ENCODE measurements at places on chromosomes 2 and 18.

DNA sequence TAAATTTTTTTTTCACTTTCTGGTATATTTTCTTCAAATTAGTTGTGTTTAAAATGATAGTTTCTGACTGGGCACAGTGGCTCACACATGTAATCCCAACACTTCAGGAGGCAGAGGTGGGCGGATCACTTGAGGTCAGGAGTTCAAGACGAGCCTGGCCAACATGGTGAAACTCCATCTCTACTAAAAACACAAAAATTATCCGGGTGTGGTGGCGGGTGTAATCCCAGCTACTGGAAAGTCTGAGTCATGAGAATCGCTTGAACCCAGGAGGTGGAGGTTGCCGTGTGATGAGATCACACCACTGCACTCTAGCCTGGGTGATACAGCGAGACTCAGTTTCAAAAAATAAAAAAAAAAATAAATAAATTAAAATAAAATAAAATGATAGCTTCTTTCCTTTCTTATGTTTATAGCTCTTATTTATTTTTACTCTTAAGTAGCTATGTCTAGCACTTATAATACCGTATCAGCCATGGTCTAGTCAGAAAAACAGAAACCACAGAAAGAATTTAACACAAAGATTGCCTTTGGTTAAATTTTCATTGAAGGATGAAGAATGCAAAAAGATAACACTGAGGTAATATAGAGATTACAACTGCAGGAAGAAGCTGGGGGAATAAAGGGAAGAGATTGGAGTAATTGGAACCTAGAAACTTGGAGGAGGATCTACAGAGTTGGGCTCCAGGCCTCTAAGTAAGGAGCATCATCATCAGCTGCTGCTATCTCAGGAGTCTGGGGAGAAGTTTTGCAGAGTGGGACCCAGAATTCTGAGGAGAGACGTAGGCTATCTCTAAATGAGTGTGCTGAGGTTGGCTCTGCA is 54.7 kb upstream of the MBOAT2 start:
- no peak for DNase-seq

DNA sequence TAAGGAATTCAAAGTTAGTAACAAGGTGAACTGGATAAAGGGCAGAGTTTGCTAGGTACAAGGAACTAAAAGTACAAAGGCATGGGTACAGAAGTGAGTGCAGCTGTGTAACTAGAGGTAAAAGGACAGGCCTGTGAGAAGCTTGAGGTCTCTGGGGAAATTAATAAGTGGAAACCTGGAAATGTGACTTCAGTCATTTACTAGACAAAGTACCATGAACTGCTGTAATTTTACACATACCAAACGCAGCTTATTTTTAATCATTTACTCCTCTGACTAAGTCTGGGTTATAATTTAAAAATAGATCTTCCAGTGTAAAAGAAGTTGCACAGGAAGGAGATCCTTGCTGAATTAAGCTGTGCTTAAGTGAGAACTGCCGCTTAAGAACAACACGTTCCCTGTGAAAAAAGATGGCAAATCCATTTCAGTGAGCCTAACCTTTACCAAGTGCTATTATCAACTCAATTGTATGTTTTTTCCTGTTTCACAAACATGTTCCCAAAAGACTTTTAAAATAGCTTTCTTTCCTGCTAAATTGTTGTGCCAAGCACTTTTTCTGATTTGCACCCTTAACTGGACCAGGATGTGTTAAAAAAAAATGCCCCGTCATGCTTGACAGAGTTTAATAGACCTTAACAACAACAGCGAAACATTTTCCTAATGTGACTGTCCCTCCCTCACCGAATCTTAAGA is 44.3 kb downstream of the CALCRL start:
- DNase-seq: no peak

DNA sequence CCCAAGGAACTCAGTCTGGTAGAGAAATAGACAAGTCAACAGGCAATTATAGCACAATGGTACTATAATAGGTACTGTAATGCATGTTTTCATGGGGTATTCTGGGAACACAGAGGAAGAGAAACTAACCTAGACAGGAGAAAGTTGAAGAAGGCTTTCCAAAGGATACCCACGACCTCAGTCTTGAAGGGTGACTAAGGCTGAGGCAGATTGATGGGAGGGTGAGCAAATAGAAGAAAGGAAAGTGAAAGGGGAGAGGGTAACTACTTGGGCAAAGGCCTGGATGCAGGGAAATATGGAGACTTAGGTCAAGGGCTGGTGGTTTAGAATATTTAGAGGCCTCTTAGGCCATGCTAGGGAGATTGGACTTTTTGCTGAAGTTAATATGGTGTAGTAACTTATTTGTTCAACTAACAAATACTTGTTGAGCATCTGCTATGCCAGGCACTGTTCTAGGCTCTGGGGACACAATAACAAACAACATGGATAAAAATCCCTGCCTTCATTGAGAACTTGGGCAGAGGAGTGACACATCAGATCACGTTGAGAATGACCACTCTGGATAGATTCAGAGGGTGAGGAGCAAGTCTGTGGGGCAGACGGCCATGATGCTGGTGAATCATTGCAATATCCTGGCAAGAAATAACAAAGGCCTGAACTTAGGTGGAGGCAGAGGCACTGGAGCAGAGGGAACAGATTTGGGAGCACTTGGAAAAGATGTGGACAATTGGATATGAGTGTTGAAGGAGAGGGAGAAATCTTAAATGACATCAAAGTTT is 56.4 kb downstream of the PLB1 start:
- DNase-seq: no peak

DNA sequence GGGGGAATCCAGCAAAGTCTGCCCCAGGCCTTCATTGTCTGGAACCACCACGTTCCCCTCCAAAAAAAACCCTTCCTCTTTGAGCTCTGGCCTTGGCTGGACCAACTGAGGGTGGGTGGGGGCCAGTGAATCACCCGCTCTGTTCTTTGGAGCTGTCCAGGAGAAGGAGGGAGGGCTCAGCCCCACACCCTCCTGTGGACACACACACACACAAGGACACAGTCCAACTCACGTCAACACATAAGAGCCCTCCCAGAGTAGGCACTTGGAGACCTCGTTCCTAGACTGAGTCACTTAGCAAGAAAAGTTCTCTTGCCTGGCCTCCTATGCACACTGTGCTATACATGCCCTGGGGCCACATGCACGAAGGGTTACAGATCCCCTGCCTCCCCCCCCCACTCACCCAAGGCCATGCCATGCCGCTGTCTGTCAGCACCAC is 1.2 kb upstream of the TNS1 start:
- DNase-seq: no peak

GRCh38 chr18:62324917-62325805 is at the start of gene TNFRSF11A:
TSS of gene TNFRSF11A (plus strand) at chr18:62325310. CDS start at chr18:62325353, 43 bp downstream.
- peak; percentile 71 for DNase-seq

DNA sequence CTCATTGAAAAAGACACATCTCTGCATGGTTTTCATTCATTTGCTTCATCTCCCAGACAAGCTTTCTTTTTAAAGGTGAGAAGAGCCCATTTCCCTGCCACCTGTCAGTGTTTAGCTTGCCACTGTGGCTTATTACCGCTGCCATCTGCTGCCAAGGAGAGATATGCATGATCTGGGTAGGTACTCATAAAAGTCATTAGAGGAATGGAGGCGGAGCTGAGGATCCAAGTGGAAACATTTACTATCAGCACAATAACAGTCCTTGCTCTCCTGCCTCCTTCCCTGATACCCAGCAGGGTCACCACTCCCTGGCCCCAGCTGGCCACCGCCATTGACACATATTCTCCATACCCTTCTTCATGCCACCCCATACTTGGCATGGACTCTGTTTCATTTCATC is 390.4 kb downstream of the TSN start:
- no peak for DNase-seq

- no peak for DNase-seq
These were observed 5.2 kb downstream of the DYSF start for GRCh38 chr2:71458413-71459083.

DNA sequence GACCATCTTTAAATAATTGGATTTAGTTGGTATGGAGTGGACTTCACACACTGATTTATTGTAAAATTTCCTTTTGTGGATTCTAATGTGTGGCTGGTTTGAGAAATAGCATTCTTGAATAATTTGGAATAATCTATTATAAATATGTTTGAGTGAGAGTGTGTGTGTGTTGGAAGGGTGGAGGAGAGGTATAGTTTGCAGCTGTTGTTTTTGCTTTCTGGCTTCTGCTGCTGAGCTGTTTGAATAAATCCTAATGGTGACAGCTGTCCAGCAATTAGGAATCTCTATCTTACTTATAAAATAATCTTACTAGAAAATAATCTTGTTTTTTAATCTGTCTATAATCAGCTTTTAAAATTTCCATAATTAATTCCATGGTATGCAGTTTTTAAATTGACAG is 1283.0 kb upstream of the CDH2 start:
- DNase-seq: no peak

DNA sequence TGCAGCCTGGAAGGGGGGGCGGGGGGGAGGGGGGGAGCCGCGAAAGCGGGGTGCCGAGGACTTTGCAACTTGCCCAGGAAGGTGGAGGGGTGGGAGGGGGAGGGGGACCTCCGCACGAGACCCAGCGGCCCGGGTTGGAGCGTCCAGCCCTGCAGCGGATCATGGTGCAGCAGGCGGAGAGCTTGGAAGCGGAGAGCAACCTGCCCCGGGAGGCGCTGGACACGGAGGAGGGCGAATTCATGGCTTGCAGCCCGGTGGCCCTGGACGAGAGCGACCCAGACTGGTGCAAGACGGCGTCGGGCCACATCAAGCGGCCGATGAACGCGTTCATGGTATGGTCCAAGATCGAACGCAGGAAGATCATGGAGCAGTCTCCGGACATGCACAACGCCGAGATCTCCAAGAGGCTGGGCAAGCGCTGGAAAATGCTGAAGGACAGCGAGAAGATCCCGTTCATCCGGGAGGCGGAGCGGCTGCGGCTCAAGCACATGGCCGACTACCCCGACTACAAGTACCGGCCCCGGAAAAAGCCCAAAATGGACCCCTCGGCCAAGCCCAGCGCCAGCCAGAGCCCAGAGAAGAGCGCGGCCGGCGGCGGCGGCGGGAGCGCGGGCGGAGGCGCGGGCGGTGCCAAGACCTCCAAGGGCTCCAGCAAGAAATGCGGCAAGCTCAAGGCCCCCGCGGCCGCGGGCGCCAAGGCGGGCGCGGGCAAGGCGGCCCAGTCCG is 540 bp downstream of the SOX11 start:
- DNase-seq: no peak

GRCh38 chr2:166675553-166675952 is 181.5 kb upstream of the SCN7A start:
- no peak for DNase-seq

- no peak for DNase-seq
These were observed 38.8 kb upstream of the VIT start for GRCh38 chr2:36657703-36658102.
